ENCODE measurements at places on chromosomes 2 and 18.

DNA sequence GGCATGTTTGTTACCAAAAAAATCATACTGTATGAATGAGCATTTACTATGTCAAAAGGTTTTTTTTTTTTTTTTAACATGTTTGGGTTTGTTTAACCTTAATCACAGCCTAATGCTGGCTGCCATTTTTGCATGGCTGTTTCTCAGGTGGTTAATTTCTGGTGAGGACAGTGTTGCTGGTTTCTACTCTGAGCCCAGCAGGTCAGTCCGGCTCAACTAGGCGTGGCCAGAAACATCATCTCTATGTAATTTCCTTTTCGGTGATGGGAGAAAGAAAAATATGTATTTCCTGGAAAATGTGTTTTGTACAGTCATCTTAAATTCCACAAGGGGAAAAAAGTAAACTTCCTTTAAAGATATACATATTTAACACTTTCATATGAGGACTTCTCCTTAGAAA is 24.9 kb upstream of the BZW1 start:
- DNase-seq = no peak

DNA sequence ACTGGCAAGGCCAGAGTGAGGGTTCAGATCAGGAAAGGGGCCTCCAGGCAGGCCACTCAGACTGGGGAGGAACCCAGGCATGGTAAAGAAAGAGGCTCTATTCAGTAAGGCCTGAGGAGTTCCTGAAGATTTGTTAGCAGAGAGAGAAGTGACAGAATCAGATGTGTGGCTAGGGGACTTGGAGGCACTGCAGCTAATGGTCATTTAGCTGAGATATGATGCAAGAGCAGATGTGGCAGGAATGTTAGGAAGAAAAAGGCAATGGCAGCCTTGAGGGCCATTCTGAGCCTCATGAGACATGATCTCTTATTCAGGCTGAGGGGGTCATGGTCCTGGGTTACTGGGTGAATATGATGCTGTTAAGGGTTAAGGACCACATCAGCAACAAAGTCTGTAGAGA is 73.4 kb downstream of the CCDC93 start:
- no peak for DNase-seq

DNA sequence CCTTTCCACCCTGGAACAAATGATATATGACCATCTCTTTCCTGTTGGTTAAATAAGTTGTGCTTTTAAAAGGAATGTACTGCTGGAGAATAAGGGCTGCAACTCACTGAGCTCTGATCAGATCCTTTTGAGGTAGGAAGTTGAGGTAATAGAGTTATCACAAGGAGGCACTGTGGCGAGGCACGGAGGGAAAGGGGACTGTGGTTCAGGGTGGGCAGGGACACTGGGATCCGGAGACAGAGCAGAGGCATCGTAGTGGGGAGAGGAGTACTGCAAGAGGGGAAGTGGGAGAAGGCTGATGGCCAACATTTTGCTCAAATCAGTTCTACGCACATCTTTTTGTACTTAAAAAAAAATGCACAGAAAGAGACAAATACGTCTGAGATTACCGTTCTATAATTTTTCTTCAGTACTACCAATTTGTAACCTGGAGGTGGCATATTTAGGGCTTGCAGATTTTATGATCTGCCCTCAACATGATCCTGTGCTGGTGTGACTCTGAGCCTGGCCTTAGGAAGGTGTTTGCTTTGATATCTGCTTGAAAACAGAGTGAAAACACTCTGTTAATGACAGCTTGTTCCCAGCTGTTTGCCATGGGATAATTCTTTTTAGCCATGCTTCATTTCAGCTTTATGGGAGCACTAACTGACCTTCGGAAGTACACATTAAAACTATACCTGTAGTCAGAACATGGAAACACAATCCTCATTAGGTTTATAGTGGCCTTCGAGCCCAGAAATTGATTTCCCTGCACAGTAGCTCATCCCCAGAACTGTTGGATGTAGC is 168.1 kb downstream of the KCNE4 start:
- no peak for DNase-seq

DNA sequence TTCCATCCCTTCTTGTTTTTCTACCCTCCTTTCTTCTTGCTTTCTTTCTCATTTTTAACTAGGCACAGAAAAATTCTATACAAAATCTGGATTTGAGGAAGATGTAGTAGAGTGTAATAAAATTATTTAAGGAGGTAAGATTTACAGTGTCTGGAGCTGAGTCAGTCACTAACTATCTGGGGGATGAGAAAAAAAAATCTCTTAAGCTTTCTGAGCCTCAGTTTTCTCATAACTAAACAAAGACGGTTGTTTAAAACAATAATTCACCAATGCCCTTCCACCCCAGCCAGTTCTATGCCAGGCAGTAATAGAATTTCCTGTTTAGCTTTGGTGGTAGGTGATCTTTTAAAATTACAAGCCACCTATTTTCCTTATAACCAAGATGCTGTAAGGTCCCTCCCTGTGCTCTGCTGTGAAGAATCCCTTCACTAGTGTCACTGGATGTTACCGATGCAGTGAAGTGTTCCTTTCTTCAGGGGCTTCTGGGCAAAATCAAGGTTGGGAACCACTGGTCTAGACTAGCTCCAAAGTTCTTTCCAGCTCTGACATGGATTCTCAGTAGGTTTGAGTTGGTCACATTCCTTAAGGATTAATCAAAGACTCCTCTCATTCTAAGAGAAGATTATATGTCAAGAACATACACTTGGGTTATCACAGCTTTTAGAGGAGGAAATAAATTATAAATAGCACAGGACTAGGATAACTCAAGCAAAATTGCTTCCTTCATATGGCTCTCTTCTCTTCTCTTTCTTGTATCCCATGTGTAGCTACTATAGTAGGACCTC is 289.0 kb downstream of the CDH2 start:
- no peak for DNase-seq

- no peak for DNase-seq
Observed at GRCh38 chr2:172415865-172416183, 11.6 kb upstream of the ITGA6 start.

GRCh38 chr18:9604348-9604747 is 10.0 kb downstream of the PPP4R1 start:
- no peak for DNase-seq

DNA sequence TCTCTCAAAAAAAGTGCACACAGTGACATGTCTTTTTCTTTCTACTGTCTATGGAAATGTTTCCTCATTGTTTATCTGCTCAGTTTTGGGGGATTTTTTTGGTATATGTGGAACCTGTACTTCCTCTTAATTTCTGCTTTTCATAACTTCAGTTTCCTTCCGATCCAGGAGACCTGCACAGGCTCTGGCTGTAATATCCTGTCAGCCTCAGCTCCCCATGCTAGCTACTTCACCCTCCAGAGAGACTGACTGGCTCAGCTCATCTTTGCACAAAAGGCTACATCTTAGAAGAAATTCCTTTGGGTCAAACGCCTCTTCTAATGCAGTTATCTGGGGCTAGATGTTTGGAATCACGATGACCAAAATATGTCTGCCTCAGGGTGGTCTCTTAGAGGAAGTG is 378.4 kb downstream of the RND3 start:
- DNase-seq = no peak

- DNase-seq = no peak
Observed at GRCh38 chr2:8039732-8040131, 642.1 kb upstream of the ID2 start.

- no peak for DNase-seq
Observed at GRCh38 chr2:144524118-144525009, 4.4 kb upstream of the ZEB2 start.

DNA sequence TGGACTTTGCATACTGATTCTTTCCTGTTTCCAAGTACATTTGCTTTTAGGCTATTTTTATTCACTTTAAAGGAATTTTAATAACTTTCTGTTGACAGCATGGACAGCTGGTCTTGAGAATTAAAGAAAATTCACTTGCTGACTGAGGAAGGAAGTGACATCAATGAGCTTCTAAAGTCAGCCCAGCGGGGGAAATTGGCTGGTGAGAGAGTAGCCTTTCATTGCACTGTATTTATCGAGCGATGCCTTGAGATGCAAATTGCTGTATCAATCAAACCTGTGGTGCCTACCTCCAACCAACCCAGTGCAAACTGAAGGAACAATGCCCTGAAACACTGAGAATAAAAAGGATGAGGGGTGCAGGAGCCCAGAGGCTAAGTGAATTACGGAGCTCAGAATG is 91.4 kb upstream of the AQP4 start:
- DNase-seq = no peak

DNA sequence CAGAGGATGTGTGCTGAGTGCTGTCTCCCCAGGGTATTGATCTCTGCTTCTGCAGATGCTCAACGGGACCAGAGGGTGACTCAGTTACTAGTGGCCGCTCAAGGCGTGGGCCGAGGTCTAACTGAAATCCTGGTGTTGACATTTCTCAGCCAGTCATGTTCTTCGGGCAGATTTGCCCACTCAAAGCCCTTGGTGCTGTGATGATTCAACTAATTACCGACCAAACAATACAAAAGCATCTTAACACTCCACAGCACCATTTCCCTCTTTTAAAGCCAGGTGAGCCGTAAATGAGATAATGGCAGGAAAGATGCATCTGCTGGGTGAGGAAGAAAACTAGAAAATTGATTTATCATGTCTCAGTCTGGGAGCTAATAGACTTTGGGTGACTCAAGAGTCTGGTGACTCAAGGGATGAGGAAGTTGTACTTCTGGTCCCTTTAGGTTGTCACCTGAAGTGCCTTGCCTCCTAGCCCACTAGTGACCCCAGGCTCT is 32.7 kb upstream of the PRLH start:
- no peak for DNase-seq

GRCh38 chr2:71510196-71510807 is 56.9 kb downstream of the DYSF start:
- no peak for DNase-seq

DNA sequence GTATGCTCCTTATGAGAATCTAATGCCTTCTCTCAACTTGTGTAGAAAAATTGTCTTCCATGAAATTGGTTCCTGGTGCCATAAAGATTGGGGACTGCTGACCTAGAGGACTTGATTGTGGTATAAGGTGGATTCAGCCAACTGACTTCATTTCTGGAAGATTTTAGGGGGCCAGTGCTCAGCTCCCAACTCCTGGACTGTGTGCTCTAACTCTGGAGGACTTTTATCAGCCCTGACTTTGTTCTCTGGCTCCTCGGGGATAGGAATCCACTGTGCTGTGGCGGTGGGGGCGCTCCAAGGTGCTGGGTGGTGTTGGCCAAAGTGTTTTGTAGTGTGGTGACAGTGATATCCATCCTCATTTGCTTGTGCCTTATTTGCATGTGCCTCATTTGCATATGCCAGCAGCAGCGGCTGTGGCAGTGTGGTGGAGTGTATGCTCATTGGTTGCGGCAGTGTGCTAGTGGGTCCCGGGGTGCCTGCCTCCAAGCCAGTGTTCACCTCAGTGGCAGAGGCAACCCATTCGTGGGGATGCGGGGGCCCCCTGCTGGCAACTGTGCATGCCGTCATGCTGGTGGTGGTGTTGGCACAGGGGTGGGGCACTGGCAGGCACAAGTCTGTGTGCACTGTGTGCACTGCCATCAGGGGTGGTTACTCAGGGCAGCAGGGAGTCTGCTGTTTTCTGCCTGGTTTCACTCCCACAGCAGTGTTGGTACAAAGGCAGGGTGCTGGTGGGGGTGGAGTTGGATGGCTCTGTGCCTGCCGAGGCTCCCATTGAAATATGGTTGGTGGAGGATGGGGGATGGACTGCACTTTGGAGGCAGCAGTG is 19.6 kb downstream of the EHBP1 start:
- no peak for DNase-seq

GRCh38 chr2:67571785-67572718 is 174.9 kb downstream of the ETAA1 start:
- DNase-seq = peak; percentile 6

DNA sequence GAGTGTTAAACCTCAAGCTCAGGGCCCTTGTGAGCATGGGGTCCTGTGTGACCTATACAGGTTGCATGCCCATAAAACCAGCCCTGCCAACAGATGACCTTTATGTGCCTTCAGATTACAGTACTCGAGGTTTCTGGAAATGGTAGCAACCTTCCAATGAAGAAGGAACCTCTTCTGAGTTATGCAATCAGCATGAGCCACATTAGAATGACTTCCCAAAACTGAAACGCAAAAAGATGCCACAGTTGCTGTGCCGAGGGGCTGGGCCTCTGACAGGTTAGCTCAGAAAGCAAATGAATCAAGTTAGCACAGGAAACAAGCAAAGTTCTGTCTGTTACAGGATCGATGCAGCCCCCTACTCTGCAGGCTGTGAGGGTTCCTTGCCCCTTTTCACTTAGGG is 37.7 kb downstream of the TGFA start:
- DNase-seq = no peak
